ENCODE measurements at places on chromosomes 7 and 10.

DNA sequence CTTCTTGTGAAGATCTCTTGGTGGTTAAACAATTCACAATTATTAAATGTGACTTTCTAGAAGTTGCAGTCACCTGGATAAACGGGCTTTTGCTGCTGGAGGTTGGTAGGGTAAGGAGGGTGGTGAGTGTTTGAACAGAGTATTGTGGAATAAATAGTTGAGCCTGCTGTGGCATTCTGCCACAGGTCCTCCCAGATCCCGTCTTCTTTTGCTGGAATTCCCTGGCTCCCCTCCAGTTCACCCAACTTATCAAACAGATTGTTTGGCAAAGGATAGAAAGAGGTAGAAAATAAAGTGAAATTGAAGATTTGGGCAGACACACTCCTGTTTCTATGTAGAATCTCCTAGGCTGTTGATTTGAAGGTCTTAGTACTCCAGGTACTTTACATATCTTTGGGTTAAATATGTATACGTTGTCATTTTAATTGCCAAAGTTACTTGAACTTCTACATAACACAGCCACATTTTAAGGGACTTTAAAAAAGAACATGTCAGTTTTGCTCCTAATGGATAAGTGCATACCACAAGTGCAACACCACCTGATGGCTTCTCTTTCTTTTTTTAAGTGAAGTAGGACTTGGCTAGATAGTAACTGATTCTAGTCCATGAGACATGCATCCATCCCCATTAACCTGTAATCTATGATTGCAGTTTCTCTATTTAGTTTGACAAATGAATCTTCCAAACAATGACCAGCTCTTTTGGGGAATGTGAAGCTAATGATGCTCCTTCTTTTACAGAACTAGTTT, 83.0 kb downstream of the ARL4A start:
- peak; percentile 90 for DNase-seq

GRCh38 chr10:26365681-26366358, 72.3 kb upstream of the APBB1IP start:
- peak; percentile 81 for DNase-seq

GRCh38 chr7:2575733-2576340, 17.1 kb downstream of the IQCE start:
- DNase-seq: no peak

DNA sequence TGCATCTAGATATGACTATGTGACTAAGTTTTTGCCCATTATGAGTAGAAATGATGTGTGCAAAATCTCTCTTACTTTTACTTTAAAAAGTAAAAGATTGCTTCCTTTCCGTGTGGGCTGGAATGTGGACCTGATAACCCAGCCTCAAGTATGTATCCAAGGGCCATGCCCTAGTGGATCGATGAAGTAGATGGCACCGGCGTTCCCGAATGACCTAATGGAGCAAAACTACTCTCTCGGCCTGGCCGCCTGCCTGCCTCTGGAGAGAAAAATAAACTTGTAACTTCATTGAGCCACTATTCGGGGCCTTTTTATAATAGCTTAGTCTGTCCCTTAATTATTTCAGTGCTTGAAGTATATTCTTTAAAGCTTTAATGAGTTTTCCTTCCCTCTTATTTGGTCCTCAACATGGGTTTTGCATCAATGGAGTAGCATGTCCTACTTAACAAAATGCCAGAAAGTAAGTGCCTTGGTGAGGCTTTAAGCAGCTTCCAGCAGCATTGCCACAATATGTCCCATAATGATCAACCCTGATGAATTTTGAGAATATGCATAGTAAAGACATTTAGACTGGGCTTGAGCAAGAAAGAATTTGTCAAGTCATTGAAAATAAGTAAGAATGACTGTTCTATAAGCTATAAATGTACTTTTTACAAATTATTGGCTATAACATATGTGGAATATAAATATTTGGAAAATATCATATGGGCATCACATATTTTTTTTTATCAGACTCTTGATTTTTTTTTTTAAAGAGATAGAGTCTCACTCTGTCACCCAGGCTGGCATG, 61.4 kb downstream of the PLXDC2 start:
- peak; percentile 89 for DNase-seq

DNA sequence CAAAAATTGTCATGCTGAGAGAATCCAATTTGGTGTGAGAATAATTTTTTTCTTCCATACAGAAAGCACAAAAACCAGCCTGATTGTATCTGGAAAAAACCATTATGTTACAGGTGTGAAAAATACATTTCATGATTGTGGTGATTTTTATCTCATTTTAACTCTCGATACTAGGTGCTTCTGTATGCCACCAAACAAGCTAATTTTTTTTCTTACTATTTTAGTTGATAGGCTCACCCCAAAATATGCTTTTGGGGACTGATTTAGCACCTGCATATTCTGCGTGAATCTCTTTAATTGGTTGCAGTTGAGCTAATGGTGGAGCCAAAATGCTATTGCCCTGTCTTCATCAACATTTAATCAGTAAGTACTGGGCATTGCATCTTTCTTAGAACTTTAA, 1.9 kb downstream of the DMTF1 start:
- no peak for DNase-seq

GRCh38 chr7:34156336-34156735, 251.0 kb downstream of the BMPER start:
- DNase-seq: no peak

DNA sequence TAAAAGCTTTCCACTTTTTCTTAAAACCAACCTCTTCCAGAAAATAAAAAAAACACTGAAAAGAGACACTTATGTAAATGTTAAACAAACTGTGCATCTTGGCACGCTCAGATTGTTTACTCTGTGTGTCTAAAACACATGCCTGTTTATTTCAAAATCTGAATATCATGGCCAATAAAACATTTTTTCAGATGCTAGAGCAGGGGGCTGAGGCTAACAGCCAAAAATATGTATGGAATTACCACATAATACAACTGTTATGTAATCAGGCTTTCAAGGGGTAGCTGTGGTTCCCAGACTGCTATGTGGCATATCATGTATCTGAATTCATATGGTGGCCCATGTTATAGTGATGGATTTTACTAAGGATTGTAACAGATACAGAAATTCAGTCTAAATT, 130.4 kb downstream of the HIBADH start:
- peak; percentile 16 for DNase-seq

- no peak for DNase-seq
These were observed 22.2 kb upstream of the CAMK2B start for GRCh38 chr7:44347546-44348114.

- peak; percentile 85 for DNase-seq
These were observed at the start of gene CBX3 for GRCh38 chr7:26201247-26202018. Gene CBX3, plus strand, starts transcription at chr7:26201745. Its CDS starts 1,254 bp downstream, at chr7:26202999.

DNA sequence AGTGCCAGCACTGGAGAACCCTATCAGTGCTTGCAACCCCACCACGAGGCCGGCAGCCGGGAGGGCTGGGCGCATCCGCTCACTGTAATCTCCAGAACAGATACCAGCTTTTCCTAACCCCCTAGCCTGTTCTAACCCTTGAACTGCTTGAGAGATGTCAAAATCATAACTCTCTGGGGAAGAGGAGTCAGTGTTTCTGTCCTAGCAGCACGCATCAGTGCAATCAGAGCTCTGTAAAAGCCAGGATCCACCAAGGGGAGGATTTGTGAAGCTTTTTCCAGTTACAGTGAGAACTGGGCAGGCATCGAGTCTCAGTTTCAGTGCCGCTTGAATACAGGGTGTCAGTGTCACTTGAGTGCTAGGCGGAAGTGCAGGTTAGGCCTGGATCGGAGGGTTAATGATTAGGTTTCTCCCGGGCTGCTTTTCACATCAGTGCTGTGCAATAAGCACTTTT, 104.5 kb upstream of the INSYN2A start:
- no peak for DNase-seq

- no peak for DNase-seq
These were observed 141.8 kb upstream of the CHST15 start for GRCh38 chr10:124235232-124235631.

- no peak for DNase-seq
These were observed 39.5 kb upstream of the FAM20C start for GRCh38 chr7:152702-153391.

GRCh38 chr7:129438839-129439651, 4.8 kb downstream of the STRIP2 start:
- peak; percentile 84 for DNase-seq

- no peak for DNase-seq
These were observed 52.5 kb upstream of the PPP2R2D start for GRCh38 chr10:131848296-131848695.

DNA sequence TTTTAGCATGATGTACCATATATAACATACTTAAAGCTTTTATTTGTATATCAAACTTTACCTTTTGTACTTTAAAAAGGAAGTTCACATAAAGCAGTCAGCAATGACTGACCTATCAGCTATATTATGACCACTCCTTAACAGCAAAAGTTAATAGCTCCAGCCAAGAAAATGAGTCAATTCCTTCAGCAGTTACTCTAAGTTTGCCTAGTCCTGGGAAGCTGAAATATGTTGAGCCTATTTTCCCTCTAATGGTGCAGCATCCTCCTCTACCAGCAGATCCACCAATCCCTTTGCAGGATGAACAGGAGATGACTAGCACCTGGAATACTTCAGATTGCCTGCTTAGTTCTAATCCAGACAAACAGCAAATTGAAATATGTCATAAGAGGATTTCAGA, 64.2 kb downstream of the CUL2 start:
- DNase-seq: peak; percentile 56

GRCh38 chr7:142873281-142873784, 12.2 kb downstream of the TRPV6 start:
- DNase-seq: no peak

- no peak for DNase-seq
These were observed 167.3 kb upstream of the DKK1 start for GRCh38 chr10:52146766-52147165.

GRCh38 chr7:98548971-98549370, 68.1 kb upstream of the NPTX2 start:
- no peak for DNase-seq

- DNase-seq: no peak
These were observed 213.0 kb downstream of the DNAJB6 start for GRCh38 chr7:157549612-157550299.

GRCh38 chr7:12821746-12822145, 134.3 kb downstream of the ARL4A start:
- no peak for DNase-seq

DNA sequence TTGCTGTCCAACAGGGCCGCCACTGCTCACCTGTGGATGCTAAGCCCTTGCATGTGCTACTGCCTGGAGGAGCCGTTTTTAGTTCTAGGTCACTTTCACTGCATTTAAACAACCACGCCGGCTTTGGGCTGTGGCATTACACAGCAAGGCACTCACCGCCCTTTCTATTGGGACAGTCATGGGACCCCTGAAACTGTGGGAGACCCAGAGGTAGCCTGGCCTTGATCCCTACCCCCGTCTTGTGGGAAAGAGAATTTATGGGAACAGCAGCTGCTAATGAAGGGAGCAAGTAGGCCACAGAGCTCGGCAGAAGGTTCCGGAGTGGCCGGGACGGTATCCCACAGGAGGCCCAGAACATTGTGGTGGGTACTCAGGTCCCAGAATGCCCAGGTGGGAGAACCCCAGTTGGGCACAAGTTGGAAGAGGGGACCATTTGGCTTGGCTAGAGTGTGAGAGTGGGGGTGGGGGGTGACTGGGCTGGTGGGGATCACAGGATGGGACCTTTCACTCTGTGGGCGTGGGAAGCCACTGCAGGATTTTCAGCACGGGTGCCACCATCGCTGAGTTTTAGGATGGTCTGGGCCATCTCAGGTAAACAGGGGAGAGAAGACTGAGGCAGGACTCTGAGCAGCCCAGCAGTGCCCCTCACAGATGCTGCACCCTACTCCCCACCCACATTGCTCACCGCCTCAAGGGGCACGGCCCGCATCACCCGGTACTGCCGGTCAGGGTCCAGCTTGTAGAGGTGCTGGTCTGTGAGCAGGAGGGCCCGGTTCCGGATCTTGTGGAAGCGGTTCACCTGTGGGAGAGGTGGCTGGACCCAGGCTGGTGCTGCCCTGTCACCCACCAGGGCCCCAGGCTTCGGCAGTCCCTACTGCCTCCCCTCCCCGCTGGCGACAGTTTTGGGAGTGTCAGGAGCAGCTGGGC, 15.2 kb downstream of the MYO1G start:
- DNase-seq: no peak

- DNase-seq: peak; percentile 4
These were observed 52.2 kb upstream of the MKI67 start for GRCh38 chr10:128178302-128178958.

DNA sequence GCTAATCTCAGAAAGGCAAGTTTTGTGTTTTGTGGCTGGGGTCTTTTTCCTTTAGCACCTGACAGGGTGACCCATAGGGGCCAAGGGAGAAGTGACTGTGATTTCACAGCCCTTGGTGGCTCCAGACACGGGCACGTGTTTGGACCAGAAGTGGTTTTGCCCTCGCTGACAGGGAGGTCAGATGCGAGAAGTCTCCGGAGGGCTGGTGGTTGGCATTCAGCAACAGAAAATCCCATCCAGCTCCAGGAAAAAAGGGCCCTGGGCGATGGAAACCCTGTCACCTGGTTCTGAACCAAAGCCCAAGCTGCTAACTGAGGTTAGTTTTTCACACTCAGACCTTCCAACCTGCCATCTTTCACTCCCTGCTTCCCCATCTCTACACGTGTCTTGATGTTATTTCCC, 272.9 kb downstream of the TRIL start:
- DNase-seq: no peak

DNA sequence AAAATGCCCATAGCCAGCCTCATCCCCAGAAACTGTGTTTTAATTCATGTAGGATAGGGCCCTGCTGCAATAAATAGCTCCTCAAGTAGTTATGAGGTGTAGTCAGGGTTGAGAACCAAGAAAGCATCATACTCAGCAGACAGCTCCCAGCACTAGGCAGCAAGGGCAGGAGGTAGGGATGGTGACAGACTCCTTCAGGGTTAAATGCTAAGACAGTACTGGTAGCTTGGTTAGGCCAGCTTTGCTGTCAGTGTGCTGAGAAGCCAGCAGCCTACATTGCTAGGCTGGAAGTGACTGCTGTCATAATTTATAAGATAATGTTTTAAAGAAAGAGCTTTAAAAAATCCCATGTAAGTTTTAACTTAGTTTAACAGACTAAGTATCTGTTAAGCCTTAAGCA, 113.9 kb upstream of the IMMP2L start:
- no peak for DNase-seq

GRCh38 chr10:31484431-31485135, 165.6 kb downstream of the ZEB1 start:
- no peak for DNase-seq

DNA sequence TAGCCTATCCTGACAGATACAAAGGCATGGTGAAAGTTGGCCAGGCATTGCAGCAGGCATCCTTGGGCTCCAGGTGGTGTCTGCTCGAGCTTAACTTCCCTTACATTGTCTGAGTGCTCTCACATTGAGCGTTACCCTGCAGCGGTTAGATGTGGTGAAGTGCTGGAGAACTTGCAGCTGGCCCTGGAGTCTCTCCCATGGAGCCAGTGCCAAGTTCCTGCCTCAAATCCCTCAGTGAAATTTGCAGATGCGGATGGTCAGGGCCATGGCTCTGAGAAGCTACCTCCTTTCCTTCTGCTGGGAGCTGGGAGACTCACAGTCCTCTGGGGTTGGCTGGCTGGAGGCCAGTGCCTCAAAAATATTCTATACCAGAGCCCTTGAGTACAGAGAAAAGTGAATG, 3.3 kb upstream of the ZNF746 start:
- no peak for DNase-seq

Data from NCI-H226 (cell line).